ENCODE measurements at places on chromosomes 4 and X. TPM values are rescaled to one million over a fixed set of nuclear protein-coding genes. Genes with fewer than 3 reads are reported as not detected.

IGFBP7 gene
- 862 TPM for total RNA-seq

GNRHR gene
- total RNA-seq: not detected

PITX2 gene
- total RNA-seq: not detected

CSAG1 gene
- not detected for total RNA-seq

POLN gene
- 2.0 TPM for total RNA-seq

ADH1A gene
- total RNA-seq: 0.84 TPM

RBMXL3 gene
- total RNA-seq: not detected

CRMP1 gene
- 1.5 TPM for total RNA-seq

FAM47A gene
- total RNA-seq: not detected

RADX gene
- total RNA-seq: 0.87 TPM

LEF1 gene
- total RNA-seq: 0.32 TPM

HTR2C gene
- not detected for total RNA-seq

LANCL3 gene
- 0.16 TPM for total RNA-seq

TMEM184C gene
- total RNA-seq: 26.4 TPM

TRPC5OS gene
- not detected for total RNA-seq

AWAT2 gene
- not detected for total RNA-seq

C1QTNF7 gene
- 1.7 TPM for total RNA-seq

ALB gene
- not detected for total RNA-seq

XAGE2 gene
- total RNA-seq: not detected

ATP2B3 gene
- not detected for total RNA-seq

SNCA gene
- 3.7 TPM for total RNA-seq

CTBP1 gene
- total RNA-seq: 121 TPM

LGI2 gene
- 3.6 TPM for total RNA-seq

DNAAF6 gene
- not detected for total RNA-seq

KCND1 gene
- total RNA-seq: 0.68 TPM

AMTN gene
- not detected for total RNA-seq

RASSF6 gene
- total RNA-seq: not detected

DUSP9 gene
- total RNA-seq: 0.19 TPM

VSIG1 gene
- total RNA-seq: not detected

WNK3 gene
- 0.73 TPM for total RNA-seq

NUDT10 gene
- 0.19 TPM for total RNA-seq

RAB33A gene
- total RNA-seq: 0.32 TPM

NAP1L3 gene
- total RNA-seq: 0.76 TPM

VEGFC gene
- 6.0 TPM for total RNA-seq

FHIP1A gene
- total RNA-seq: 18.5 TPM

TREX2 gene
- total RNA-seq: not detected

OR13H1 gene
- not detected for total RNA-seq

CACNA1F gene
- total RNA-seq: not detected

SATL1 gene
- not detected for total RNA-seq

FAM149A gene
- total RNA-seq: 13.9 TPM

TCEAL7 gene
- 3.1 TPM for total RNA-seq

HEPH gene
- 8.0 TPM for total RNA-seq

SLC4A4 gene
- 20.3 TPM for total RNA-seq

RAB39B gene
- total RNA-seq: 0.22 TPM

PIN4 gene
- total RNA-seq: 12.0 TPM

GAGE2A gene
- total RNA-seq: not detected

ABHD18 gene
- 11.5 TPM for total RNA-seq

COL4A5 gene
- 6.1 TPM for total RNA-seq

CLGN gene
- total RNA-seq: 76.3 TPM

ZNF141 gene
- 7.5 TPM for total RNA-seq

ZNF280C gene
- total RNA-seq: 1.5 TPM

RHOXF1 gene
- not detected for total RNA-seq

HSFX2 gene
- not detected for total RNA-seq

PRRG1 gene
- 15.9 TPM for total RNA-seq

RPL9 gene
- total RNA-seq: 828 TPM

Measured in Right ventricle myocardium inferior (tissue), 1 donor.